ENCODE measurements at places on chromosomes 4 and X.

GRCh38 chr4:36317721-36318120, 36.3 kb downstream of the DTHD1 start:
- no peak for DNase-seq

GRCh38 chrX:119158226-119158625, 30.6 kb upstream of the KIAA1210 start:
- no peak for DNase-seq

DNA sequence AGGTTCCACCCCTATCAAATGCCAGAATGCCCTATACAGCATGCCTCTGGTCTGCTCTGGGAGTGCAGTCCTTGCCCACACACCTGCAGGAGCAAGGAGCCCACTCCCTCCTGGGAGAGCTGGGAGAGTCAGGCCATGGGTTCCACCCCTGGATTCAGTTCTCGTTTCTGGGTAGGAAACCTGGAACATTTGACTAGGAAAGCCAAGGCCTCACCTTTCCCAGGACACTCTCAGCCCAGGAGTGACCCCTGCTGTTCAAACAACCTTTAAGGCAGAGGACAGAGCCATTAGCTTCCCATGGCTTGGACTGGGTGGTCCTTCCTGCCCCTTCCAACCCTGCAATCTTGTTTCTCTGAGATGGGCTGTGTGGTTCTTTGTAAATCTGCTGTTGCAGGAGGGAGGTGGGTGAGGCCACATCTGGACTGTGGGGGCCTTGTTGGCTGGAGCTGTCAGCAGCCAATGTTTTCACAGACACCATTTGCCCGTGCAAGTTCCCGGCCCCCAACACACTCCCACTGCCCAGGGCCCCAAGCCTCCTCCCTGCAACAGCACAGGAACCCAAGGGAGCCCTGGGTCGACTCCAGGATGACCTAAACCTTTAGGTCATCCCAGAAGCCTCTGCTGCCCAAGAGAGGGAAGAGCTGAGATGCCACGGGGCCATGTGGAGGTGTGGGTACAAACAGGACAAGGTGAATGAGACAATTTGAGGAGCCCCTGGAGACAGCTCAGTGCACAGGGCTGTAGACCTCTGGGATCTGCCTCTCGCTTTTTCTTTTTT, 104.4 kb downstream of the PJA1 start:
- DNase-seq, result peak; percentile 34

GRCh38 chrX:15301924-15302323, 13.5 kb downstream of the ASB11 start:
- no peak for DNase-seq

DNA sequence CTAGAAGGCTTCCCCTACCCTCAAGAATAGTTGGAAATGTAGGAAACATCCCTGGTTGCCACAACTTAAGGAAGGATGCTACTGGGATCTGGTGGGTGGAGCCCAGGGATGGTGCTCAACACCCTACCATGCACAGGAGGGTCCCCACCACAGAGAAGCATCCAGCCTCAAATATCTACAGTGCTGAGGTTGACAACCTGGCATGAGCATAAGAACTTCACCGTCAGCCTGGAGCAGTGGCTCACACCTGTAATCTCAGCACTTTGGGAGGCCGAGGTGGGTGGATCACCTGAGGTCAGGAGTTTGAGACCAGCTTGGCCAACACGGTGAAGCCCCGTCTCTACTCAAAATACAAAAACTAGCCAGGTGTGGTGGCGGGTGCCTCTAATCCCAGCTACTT, 24.0 kb upstream of the ASMTL start:
- no peak for DNase-seq

- DNase-seq, result no peak
Measured at GRCh38 chrX:43676971-43677572, 21.0 kb downstream of the MAOA start.

- no peak for DNase-seq
Measured at GRCh38 chrX:111259559-111259958, 10.7 kb downstream of the CAPN6 start.

- DNase-seq, result no peak
Measured at GRCh38 chr4:173482330-173482931, 47.6 kb downstream of the HAND2 start.

DNA sequence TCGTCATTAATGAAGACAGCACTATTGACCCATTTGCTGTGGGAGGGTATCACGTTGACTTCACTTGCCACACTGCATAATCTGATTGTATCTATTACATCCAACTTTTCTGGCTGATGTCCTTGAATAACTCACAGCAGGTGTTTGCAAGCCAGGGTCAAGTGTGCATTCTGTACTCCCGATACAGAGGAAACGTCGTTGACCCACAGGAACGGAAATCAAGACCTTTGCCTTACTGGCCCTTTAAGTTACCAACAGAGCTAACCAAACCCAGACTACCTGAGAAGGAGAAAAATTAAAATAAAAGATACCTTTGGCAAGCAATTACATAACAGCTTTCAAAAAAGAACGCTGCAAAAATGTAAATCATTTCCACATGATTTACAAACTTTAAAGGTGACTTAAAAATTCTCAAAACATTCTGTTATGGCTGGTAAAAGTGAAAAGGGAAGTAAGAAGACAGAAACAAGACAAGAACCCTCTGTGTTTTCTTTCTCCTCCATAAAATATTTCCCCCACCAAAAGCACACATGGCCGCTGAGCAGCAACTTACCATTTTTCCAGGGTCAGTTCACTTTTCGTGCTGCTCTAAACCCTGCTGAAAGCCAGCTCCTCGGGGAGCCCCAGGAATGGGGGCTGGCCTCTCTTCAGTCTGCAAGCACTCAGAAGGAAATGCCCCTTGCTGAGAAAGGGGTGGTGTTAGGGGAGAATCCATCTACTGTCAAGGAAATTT, 6.5 kb upstream of the SHISA3 start:
- DNase-seq, result no peak

DNA sequence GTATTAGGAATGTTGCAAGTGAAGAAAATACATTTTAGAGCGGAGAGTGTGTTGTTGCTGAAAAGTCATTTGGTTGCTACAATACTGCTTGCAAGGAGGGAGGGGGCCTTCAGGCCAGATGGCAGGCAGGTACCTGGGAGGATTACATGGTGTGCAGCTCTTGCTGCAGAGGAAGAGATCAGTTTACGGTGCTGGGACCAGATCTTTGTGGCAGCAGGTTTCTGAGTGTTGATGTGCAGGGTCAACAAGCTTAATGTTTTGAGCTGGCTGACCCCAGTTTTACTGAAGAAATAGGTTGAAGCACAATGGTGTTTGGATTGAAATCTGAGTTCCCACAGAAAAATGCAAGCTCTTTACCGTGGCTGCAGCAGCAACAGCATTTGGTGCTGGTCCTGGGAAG, 96.4 kb upstream of the DDIT4L start:
- no peak for DNase-seq

Data from endothelial cell (in vitro differentiated cells).